NCI-H774 (cell line): ENCODE measurements at places on chromosomes 13 and 19.

GRCh38 chr19:15469513-15470297 is 5.4 kb upstream of the RASAL3 start:
- DNase-seq: no peak

- DNase-seq: no peak
Observed at GRCh38 chr19:2243274-2244124, 5.6 kb upstream of the AMH start.

GRCh38 chr19:48452289-48453190 is 2.8 kb upstream of the KCNJ14 start:
- DNase-seq: no peak

- DNase-seq: peak; percentile 78
Observed at GRCh38 chr19:17488593-17489391, 18.5 kb downstream of the SLC27A1 start.

- DNase-seq: no peak
Observed at GRCh38 chr13:97325738-97326137, 103.6 kb downstream of the MBNL2 start.

- no peak for DNase-seq
Observed at GRCh38 chr19:45445139-45445538, 21.4 kb upstream of the ERCC1 start.

GRCh38 chr13:76711550-76712182 is 174.5 kb downstream of the KCTD12 start:
- DNase-seq: no peak

DNA sequence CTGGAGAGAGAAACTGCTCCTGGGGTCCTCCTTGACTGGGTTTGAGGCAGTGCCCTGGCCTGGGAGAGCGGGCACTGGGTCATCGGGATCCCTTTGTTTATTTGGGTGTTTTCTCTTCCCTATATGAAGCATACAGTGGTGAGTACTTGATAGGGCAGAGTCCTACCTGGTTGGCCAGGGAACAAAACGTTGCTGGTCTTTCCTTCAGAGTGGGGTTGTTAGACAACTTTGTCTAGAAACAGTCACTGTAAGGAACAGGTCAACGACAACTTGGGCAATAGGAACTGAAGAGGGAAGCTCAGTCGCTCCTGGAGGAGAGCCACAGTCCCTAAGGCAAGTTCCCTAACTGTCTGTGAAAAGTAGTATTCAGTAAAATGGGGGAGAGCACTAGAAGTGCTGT is 550 bp upstream of the OLFM4 start:
- DNase-seq: no peak
